ENCODE measurements at places on chromosomes 11 and 22.

- no peak for DNase-seq
Measured at GRCh38 chr11:2222451-2222850, 47.9 kb downstream of the ASCL2 start.

DNA sequence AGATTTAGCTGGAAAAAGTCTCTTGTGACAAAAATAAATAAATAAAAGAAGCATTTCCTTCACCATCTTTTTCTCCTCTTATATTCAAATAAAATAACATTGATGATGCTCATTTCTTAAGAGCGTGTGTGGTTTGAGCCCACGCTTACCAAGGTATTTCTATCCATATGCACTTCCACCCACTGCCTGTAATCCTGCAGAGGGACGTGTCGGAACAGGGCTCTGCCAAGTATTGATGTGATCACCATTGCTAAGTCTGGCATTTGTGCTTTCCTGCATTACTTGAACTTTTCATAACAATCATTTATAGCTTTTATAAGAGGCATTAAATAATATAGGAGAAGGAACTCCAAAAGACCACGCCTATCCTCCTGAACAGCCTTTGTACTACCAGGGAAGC is 107.6 kb downstream of the SHANK2 start:
- DNase-seq, result no peak

DNA sequence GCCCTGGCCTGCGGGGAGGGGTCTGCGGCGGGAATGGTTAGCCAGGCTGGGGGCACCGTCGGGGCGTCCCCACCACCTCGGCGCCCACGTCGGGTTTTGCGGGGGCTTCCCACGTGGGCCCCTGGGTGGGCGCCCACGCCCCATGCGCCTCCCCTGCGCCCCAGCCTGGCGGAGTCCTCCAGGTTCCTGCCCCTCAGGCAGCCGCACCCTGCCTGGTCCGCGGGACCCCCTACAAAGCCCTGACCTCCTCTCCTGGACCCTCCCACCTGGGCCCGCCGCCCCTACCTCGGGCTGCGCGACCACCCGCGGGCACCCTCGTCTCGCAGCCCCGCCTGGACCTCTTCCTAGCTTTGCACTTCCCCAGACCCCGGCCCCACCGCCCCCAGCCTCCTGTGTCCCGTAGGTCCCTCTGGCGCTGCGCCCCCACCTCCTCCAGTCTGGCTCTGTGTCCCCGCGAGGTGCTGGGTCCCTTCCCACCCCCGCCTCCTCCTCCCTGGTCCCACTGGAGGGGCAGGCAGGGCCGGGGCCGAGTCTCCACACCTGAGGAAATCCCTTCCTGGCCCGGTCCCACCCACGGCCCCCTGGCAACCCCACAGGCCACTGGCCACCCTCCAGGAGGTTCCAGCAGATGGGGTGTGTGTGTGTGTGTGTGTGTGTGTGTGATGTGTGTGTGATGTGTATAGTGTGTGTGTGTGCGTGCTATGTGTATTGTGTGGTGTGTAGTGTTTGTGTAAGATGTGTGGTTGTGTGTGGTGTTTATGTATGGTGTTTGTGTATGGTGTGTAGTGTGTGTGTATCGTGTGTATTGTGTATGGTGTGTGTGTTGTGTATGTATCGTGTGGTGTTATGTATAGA is 11.8 kb downstream of the PIM3 start:
- no peak for DNase-seq

DNA sequence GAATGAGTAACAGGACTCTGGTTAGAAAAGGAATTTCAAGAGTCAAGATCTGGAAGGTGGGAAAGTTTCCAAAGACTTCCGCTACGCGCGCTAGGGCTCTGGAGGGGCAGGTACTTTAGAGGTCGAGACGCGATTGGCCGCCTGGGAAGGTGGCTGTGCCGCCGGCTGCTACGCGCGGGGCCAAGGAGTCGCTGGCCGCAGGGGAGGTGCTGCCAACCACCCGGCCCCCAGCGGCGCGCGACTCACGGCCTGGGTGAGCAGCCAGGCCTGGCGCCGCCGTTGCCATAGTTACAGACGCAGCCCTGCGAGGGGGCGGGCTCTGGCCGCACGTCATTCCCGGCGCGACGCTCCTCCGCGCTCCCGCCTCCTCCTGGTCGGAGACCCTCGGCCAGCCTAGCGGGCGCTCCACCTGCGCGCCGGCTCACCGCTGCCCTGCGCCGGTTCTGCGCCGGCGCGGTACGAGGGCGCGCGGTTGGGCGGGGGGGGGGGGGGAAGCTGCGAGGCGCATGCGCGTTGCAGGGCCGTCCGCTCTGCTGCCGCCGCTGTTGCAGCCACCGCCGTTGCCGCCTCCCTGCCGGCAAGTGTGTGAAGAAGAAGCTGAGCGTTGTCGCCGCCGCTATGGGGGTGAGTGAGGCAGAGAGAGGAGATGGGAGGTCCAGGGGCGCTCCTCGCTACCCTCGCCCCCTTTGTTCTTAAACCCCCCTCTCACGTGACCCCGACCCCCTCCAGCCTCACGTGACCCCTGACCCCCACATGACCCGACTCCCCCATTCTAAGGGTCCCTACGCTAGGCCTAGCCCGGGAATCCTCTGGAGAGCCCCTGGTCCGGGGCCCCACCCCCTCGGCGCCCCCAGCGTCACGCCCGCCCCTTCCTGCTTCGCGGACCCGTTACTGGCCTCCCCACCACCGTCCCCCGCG is at the start of gene NAA40:
NAA40 (plus strand) TSS at position 524 of the 918 bp plus-strand sequence; CDS start at position 619, 95 bp downstream.
- peak; percentile 98 for DNase-seq

GRCh38 chr11:58775066-58775708 is 43.4 kb upstream of the GLYAT start:
- DNase-seq, result no peak

DNA sequence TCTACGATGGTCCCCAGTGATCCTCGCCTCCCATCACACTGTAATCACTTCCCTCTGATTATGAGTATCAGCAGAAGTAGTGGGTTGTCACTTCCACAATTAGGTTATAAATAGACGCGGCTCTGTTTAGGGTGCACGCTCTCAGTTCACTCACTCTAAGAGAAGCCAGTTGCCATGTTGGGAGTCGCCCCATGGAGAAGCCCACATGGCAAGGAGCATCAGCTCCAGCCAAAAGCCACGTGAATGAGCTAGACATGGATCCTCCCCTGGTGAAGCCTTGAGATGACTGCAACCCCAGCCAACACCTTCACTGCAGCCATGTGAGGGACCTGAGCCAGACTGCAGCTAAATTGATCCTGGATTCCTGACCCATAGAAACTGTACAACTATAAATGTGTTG is 26.4 kb upstream of the MYOD1 start:
- DNase-seq, result no peak

DNA sequence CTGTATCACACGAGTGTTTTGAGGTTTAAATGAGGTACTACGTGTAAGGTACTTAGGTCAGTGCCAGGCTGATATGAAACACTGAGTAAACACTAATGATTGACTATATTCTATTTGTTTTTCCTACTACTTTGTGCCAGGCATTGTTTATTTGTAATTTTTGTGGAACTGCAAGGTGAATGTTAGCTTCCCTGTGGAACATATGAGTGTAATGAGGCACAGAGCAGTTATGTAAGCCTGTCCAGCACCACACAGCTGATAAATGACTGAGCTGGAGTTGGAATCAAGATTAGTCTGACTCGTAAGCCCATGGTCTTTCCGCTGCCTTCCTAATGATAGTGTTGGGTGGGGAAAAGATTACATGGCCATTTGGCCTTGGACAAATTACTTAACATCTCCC is 5.9 kb downstream of the SLC37A2 start:
- DNase-seq, result no peak

DNA sequence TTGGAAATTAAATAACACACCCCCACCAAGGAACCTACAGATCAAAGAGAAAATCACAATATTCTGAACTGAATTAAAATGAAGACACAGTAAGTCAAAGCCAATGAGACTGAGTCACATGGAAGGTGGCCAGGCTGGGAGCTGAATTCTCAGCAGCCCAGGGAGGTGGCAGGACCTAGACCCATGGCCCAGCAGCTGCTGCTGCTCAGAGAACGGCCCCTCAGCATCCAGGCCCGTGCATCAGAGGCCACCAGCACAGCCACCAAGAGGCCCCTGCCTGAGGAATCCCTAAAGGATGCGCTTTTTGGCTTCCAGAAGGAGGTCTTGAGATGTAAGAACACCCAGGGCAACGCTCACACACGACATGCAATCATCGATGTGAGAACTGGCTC is 35.0 kb downstream of the TBX1 start:
- peak; percentile 33 for DNase-seq

DNA sequence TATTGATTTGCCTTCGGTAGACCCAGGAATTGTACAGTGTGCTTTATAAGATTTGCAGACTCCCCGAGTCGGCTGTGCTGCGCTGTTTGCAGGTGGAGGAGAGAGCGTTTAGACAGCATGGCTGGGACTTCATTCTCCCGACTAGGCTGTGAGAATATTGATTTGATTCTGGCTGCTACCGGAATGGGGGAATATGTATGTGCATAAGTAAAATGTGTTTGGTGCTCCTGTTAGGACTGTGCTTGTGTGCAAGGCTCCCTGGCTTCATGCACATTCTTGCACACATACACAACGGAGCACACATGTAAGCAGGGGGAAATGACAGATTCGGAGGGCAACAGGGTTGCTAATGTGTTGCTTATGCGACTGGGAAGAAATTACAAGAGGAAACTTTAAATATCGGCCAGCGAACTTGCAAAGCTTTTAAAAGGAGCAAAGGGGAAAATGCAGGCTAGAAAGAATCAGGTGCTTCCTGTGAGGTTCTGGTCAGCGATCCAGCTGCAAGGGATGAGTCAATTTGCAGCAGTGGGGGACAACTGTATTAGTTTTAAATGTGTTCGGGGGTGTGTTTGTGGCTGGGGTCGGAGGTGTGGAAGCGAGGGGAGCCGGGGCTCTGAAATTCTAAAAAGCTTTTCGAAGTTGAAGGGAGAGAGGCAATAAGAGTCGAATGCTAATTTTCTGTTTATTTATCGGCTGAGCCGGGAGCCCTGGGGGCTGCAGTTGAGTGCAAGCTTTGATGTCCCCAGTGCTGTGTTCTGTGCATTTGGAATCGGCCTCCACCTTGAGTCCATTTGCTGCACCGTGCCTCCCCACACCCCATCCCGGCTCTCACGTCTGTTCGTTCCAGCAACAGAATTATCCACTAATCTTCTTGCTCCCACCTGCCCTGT is 731 bp downstream of the NTM start:
- no peak for DNase-seq

DNA sequence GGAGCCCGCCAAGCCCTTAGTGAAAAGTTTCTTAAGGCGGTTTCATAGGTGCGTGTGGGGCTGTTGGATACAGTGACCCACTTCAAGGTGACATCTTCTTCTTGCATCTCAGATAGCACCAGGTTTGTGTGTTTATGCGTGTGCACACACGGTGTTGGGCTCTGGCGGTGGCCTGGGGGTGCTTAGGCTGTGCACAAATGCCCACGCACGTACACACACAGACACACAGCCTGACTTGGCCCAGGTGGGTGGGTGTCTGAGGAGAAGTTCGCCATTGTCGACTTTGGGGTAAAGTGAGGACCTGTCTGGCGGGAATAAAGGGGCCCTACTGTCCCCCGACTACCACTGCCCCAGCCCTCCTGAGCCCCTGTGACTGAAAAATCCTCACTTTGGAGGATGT is 103.8 kb downstream of the KCNQ1 start:
- DNase-seq, result no peak

- no peak for DNase-seq
Measured at GRCh38 chr22:32205974-32206773, 1.3 kb upstream of the RFPL2 start.

- DNase-seq, result no peak
Measured at GRCh38 chr22:31130873-31131272, 8.1 kb downstream of the INPP5J start.

DNA sequence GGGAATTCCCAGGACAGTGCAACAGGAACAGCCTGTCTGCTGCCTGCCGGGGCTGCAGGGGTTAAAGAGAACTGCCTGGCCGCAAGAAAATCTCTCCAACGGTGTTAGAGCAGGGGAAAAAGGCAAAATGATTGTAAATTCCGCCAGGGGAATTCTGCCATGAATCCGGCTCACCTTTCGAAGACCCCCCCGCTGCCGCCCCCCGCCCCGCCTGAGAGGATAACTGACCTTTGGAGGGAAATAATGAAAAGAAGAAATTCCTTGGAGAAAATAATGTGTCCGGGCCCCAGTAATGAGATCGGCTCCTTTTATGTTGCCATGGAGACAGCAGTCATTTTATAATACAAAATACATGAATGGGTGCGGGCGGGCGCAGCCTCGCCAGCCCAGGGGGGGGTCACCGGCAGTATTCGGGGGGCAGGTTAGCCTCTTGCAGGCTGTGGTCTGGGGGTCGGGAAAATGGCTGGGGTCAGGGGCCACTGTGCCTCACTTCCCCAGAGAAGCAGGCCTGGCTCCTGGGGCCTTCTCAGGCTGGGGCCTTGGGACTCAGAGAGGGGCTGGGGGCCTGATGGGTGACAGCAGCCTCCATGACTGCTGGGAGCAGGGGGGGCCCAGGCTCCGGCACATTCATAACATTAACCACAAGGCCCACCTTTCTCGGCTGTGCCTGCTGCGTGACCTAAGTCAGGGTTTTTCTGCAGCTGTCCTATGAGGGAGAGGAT is 228.1 kb downstream of the MN1 start:
- no peak for DNase-seq

DNA sequence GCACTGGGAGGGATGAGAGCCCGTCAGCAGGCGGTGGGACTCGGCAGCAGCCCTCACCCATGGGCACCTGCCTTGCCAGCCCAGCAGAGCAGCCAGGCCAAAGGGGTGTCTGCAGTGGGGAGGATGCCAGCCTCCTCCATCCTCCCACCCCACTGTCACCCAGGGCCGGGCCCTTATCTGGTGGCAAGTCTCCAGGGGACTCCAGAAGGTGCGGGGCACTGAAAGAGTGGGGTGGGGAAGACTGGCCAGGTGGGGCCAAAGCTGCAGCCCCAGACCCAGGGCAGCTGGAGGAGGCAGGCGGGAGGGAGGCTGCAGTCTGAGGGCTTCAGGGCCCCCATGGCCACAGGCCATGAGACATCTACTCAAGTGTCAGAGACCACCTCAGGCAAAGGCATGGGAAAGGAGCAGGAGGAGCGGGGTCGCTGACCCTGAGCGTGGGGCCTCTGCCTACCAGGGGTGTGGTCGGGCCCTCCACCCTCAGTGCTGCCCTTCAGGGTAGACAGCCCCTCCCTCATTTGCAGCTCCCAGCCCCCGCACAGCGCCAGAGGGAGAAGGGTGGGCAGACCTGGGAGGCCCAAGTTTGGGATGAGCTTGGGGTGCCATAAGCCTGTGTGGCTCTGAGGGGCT is 3.5 kb downstream of the DGCR6L start:
- no peak for DNase-seq

DNA sequence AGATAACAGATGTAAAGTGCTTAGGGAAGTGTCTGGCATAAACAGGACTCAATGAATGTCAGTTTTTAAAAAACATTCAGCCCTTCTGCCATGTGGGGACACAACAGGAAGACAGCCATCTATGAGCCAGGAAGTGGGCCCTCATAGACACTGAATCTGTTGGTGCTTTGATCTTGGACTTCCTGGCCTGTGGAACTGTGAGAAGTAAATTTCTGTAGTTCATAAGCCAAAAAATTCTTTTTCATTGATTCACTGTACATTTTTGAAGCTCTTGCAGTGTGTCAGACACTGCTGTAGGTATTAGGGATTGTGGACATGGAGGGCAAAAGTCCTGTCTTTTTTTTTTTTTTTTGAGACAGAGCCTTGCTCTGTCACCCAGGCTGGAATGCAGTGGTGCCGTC is 188.6 kb downstream of the HIPK3 start:
- peak; percentile 82 for DNase-seq

- no peak for DNase-seq
Measured at GRCh38 chr22:47176026-47176389, 413.6 kb downstream of the TBC1D22A start.
